Thyroid gland (tissue), 4 donors: ENCODE measurements at places on chromosomes 3 and 15.

GRCh38 chr3:170431054-170431453, 12.4 kb downstream of the CLDN11 start:
- no peak for DNase-seq

- DNase-seq, result no peak
Measured at GRCh38 chr3:44926172-44926571, 49.8 kb downstream of the ZDHHC3 start.

- no peak for DNase-seq
Measured at GRCh38 chr3:68256635-68257223, 602.3 kb upstream of the SUCLG2 start.

- DNase-seq, result no peak
Measured at GRCh38 chr15:84609818-84610525, 9.2 kb downstream of the ZSCAN2 start.

GRCh38 chr15:91609966-91610365, 243.5 kb upstream of the SLCO3A1 start:
- DNase-seq, result no peak

GRCh38 chr3:194631696-194632095, 1.5 kb downstream of the TMEM44 start:
- DNase-seq, result no peak

- no peak for DNase-seq
Measured at GRCh38 chr3:34001022-34001421, 202.6 kb downstream of the PDCD6IP start.

- peak; percentile 77 for DNase-seq
Measured at GRCh38 chr3:128701342-128702212, 24.4 kb upstream of the RAB7A start.

DNA sequence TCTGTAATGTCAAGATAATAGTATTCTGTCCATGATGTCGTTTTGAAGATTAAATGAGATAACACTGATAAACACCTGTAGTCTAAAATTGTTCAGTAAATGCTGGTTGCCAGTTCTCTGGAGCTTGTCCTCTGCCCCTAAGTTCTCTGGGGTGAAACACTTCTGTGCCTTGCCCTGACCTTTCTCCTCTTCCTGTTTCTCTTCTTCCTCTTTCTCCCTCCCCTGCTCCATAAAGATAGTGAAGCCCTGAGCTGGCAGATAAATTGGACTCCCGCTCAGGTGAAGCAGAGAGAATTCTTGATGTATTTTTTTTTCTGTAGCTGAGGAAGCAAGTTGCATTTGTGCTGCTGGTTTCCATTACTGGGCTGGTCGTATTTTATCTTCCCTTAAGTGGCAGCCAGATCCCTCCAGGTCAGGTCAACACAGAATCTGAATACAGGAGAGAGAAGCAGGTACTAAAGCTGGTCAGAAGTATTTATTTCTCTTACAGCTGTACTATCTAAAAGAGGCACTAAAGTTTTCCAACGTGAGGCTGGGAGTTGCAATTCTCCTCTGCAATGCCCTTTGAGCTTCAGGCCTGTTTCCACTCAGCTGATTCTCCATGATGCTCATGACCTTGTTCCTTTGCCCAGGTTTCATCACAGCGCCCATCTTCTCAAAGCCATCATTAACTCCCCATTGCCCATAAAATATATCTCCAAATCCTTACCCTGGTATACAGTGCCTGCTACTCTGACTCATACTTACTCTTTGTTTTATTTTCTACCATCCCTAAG, 319.3 kb upstream of the CFAP20DC start:
- no peak for DNase-seq

DNA sequence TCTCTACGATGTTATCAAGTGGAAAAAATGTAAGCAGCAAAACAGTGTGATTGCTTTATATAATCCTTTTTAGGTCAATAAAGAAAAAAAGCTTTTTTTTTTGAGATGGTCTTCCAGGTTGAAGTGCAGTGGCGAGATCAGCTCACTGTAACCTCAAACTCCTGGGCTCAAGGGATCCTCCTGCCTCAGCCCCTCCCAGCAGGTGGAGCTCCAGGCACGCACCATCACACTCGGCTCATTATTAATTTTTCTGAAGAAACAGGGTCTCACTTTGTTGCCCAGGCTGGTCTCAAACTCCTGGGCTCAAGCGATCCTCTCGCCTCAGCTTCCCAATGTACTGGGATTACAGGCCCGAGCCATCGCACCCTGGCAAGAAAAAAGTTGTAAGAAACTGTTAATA, 17.3 kb downstream of the RNF168 start:
- no peak for DNase-seq

DNA sequence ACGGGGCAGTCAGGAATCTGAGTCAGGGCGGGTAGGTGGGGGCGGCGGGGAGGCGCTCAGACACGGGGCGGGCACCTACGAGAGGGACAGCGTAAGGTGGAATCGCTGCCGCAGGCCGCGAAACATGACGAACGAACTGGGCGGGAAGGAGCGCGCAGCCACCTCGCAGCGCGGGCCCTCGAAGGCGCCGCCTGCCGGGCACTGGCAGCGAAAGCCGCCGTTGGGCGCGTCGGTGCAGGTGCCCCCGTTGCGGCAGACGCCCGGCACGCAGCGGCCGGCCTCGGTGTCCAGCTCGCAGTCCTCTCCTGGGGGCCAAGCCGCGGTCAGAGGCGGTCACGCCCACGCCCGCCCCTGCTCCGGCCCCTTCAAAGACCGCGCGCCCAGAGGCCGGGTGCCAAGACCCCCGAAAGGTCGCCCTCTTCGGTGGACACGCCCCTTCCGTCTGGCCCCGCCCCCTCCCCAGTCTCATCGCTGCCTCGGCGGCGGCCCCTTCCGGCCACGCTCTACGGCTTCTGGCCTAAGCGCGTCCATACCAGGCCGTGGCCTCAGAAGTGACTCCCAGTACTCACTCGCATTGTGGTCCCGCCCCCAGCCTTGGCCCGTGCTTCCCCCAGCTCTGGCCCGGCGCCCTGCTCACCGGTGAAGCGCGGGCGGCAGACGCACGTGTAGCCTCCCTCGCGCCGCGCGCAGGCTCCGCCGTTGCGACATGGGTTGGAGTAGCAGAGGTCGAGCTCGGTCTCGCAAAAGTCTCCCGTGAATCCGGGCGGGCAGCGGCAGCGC, 6.4 kb downstream of the CELSR3 start:
- peak; percentile 95 for DNase-seq

GRCh38 chr3:96996009-96996408, 181.6 kb downstream of the EPHA6 start:
- DNase-seq, result no peak

DNA sequence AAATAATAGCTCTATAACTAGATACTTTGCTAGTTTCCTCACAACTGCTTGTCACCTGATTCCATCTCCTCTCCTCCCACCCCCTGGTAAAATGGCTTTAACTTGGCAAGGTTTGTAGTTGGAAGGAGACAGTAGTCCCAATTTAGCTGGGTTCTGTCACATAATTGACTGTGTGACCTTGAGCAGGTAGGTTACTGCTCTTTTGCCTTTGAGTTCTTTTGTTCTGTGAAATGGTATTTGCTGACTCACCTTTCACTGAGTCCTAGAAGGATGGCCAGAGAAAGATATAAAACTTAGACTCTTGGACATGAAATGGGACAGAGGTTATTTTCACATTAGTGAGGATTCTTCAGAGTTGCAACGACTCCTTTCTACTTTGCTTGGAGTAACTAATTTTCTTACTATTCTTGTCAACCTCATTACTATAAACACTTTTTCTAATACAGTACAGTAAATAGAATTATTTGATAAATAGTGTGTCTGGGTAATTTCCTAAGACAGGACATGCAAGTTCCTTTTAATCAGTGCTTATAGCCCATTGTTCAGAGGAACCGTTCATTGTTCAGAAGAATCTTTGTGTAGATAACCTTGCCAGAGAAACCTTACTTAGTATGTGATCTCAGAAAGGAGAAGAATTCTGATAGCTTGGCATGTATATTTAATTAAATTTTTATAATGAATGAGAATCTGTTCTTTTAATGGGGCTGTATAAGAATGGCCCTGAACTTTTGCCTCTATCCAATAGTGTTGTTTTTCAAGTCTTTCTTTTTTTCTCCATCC, 14.3 kb downstream of the AKAP13 start:
- no peak for DNase-seq

- DNase-seq, result no peak
Measured at GRCh38 chr3:131038326-131038725, 11.6 kb downstream of the NEK11 start.

GRCh38 chr3:76442374-76442915, 597.5 kb upstream of the ROBO2 start:
- no peak for DNase-seq

GRCh38 chr15:73467758-73468157, 24.8 kb downstream of the REC114 start:
- no peak for DNase-seq

DNA sequence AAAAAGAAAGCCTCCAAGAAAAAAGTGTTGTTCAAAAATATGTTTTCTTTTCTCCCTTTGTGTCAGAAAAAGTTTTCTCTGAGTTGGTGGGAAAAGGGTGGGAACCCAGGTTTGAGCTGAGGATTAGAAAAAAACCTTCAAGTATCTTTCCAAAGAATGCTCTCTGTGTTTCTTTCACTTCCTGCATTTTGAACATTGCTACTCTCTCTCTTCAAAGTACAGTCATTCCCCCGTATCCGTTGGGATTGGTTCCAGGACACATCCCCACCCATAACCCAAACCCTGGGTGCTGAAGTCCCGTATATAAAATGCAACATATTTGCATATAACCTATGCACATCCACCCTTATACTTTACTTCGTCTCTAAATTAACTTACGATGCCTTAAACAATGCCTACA, 139.6 kb downstream of the TMCO5A start:
- no peak for DNase-seq

DNA sequence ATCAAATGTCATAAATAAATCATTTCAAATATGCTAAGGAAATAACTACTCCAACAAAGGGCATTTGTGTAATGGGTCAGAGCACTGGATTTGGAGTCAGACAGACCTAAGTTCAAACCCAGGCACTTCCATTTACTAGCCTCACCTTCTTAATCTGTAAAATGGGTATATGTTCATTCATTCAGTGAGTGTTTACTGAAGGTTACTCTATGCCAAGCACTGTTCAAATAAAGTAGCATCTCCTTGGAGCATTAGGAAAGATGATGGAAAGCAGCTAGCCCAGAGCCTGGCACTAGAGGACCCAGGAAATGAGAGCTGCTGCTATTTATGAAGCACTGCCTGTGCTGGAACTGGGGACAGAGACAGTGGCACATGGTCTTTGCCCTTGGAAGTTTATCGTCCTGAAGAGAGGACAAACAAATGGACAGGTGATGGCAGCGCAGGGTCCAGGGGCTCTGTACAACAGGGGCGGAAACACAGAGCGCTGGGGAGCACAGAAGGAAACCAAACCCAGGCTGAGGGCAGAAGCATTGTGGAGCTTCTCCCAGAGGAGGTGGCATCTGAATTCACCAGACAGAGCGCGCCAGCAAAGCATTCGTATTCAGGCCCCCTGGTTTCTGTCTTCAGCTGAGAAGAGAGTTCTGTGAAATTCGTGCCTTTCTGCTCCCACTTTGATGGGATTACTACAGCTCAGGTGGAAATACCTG, 19.0 kb downstream of the TM4SF4 start:
- no peak for DNase-seq

GRCh38 chr15:33068511-33068990, 126.0 kb downstream of the FMN1 start:
- DNase-seq, result peak; percentile 96

- no peak for DNase-seq
Measured at GRCh38 chr3:23254835-23255234, 51.7 kb downstream of the UBE2E2 start.

- DNase-seq, result no peak
Measured at GRCh38 chr15:68980786-68981185, 33.7 kb upstream of the NOX5 start.

DNA sequence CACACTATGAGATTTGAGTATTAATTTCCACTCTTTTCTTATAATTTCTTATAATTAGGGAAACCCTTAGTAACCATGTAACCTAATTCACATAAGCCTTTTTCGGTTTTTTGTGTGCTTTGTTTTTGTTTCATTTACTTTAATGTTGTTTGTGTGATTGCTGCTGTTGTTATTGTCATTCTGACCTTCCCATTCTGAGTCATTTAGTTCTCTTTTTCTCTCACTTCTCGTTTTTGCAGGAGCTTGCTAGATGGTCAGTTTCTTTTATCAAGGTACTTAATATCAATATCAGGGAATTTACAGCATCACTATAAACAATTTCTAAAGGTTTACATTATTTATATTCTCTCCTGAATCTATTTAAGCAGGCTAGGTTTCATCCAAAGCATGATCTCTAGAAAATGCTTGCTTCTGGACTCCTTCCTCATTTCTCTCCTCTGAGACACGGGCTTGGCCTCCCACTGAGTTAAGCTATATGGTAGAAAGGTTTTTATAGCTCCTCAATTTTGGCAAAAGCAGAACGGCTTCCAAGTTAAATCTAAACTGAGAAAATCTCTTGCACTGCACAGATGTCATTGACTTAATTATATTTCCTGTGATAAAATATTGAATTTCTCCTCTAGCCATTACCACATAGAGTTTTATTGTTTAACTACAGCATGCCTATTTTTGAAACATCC, 534.2 kb downstream of the NSUN3 start:
- no peak for DNase-seq

DNA sequence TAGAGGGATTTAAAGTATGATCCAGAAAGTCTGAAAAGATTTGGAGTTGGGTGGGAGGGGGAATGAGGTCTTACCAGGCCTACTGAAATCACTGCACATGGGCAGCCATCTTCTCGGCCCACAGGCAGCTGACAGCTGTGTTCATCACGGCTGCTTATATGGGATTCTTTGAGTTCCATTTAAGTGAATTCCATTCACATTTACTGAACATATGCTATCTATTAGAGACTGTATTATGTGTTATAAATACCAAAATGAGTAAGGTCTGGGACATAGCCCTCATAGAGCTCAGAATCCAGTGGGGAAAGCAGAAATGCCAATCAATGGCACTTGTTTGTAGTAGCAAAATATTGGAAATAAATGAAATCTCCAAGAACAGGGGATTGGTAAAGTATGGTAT, 91.1 kb downstream of the TRIM42 start:
- no peak for DNase-seq

- no peak for DNase-seq
Measured at GRCh38 chr3:41525303-41526064, 326.2 kb downstream of the CTNNB1 start.

DNA sequence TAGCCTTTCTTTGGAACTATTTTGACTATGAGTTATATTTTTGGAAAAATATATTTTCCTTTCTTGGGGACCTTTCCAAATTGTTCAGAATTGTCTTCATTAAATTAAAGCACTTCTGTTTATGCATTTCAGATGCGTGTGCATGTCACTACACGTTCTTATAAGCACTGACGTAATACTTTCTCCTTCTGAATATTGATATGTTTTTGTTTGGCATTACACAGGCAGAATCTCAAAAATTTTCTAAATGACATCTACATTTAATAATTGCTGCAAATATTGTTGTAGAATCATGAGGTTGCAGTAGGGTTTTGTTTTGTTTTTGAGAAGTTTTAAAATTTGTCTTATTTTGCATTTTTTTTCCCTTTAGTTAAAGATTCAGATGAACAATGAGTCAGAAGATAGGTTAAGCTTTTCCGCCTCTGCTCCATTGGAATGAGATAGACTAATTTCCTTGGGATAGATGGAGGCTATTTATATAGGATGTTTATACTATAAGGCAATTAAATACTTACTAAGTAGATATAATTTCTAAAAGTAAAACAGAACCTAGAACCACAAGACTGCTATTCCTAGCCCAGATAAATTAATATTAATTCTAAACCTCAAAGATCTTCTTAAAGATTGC, 110.8 kb downstream of the MBNL1 start:
- no peak for DNase-seq
